Hepatocyte (in vitro differentiated cells): ENCODE measurements at places on chromosomes 16 and 17.

- DNase-seq = no peak
Measured at GRCh38 chr16:79668502-79668901, 68.0 kb upstream of the MAF start.

GRCh38 chr16:69093974-69094373 is 11.5 kb upstream of the HAS3 start:
- no peak for DNase-seq

- DNase-seq = peak; percentile 37
Measured at GRCh38 chr16:69188716-69189115, 1.8 kb downstream of the SNTB2 start.

GRCh38 chr16:54096607-54097006 is 190.0 kb downstream of the IRX3 start:
- no peak for DNase-seq

- no peak for DNase-seq
Measured at GRCh38 chr17:13941781-13942180, 127.5 kb upstream of the COX10 start.

- peak; percentile 88 for DNase-seq
Measured at GRCh38 chr16:89505204-89506112, 2.7 kb upstream of the SPG7 start.

DNA sequence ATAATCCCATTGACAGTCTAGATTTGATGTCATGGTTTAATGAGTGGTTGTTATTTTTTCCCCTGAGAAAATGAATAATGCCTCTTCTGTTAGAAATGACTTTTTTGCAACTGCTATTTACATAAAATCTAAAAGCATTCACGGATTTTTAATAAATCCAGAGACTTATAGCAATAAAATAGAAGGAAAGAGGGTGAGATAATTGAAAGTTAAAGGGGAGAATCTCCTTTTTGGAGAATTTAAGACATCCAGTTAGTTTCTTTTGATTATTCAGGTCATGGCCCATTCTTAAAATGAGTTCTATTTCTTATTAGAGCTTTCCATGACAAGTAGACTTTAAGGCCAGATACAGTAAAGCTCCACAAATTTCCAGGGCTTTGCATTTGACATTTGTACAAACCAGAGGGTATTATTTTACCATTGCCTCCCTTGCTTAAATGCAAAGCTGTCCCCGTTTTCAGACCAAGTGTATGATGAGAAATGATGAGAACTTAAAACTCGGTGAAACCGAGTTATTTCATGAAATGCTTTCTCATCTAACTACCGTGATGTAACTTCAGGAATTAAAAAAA is 789.0 kb upstream of the SOX9 start:
- no peak for DNase-seq

DNA sequence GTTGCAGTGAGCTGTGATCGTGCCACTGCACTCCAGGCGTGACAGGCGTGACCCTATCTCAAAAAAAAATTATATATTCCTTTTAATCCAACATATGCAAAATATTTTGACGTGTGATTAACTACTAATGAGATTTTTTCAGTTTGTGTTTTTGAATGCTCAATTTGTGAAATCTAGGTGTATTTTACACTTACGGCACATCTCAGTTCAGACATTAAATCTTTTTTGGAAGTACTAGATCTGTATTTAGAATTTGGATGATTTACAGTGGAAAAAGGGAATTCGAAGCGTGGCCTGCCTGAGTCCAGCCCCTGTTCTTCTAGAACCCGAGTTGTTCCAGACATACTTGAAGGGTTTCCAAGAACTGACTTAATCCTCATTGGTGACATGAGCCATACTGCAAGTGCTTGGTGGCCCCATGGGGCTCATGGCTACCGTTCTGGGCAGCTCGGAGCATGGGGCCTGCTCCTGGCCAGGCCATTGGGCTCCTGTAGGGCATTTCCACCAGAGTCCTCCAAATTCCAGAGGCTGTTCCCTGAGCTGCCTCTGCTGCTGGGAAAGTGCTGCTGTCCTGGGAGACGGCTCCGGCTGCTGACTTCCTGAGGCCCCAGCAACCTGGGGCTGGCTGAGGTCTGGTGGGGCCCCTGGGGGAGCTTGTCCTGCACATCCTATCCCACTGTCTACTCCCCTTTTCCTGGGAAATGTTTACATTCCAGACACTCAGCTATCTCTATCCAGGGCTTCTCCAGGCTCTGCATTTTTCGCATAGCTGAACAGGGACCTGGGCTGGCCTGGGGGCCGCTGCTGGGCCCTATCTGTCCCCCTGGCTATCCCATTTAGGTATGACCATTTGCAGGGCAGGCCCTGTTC is 27.2 kb downstream of the LLGL2 start:
- peak; percentile 50 for DNase-seq

DNA sequence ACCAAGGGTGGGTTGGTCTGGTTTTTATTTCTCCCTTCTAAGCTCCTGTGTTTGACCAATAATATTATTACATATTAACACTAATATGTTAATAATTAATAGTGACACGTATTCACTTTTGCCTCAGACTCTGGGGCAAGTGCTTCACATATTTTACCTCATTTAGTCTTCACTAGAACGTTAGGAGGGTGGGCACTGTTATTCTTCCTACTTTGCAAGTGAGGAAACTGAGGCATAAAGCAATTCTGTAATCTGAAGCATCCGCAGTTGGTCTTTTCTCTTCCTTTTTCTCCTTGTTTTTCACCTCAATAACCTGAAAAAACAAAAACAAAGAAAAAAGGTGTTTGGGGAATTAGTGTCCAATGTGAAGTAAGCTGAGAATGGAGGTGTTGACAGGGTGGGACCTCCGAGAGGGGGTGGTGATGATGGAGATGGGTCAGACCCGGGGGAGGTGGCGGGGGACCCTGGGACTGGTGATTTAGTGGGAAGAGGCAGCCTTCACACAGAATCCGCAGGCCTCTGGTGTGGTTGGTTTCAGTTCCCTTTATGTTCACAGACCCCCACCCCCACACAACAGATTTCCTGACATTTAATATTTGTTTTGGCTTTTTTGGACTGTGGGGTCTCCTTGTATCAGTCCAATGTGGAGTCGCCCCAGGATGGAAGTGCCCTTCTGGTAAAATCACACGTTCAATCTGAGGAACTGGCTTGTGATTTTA is 3.7 kb downstream of the CDH1 start:
- DNase-seq = no peak

- DNase-seq = peak; percentile 19
Measured at GRCh38 chr16:57175896-57176295, 9.9 kb downstream of the PSME3IP1 start.

GRCh38 chr17:35341411-35341992 is 31.9 kb downstream of the SLFN11 start:
- no peak for DNase-seq

DNA sequence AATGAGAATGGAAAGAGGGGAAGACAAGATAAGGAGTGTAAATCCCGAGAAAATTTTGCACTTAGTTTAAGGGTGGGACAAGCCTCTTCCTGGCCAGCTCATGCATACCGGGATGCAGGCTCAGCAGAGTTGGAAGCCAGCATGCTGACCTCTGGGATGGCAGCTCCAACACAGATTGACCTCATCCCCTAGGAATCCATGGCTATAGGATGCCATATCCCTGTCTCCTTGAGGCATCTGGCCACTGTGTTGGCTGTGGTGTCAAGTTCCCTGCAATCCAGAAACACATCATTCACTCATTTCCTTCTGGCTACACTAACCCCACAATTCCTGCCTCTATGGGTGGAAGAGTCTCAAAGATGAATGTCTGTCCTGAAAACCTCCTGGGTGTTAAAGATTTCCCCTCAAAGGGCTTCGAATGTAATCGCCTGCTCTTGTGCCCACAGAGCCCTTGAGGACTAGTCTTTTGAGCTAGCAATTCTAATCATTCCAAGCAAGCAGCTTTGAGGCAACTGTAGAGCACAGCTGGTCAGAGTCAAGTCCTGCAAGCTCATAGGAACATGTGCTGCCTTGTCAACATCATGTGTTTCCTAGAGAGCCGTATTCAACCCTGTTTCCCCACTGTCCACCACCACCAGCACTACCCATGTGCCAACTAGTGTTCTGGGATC is 141.4 kb downstream of the PMP22 start:
- DNase-seq = no peak

- DNase-seq = peak; percentile 80
Measured at GRCh38 chr17:27323538-27324215, 29.8 kb downstream of the WSB1 start.

- peak; percentile 77 for DNase-seq
Measured at GRCh38 chr17:28643983-28644786, 773 bp downstream of the BLTP2 start.

GRCh38 chr16:24977678-24978075 is 37.5 kb downstream of the ARHGAP17 start:
- no peak for DNase-seq

- no peak for DNase-seq
Measured at GRCh38 chr17:80154166-80154565, 7.2 kb upstream of the EIF4A3 start.

DNA sequence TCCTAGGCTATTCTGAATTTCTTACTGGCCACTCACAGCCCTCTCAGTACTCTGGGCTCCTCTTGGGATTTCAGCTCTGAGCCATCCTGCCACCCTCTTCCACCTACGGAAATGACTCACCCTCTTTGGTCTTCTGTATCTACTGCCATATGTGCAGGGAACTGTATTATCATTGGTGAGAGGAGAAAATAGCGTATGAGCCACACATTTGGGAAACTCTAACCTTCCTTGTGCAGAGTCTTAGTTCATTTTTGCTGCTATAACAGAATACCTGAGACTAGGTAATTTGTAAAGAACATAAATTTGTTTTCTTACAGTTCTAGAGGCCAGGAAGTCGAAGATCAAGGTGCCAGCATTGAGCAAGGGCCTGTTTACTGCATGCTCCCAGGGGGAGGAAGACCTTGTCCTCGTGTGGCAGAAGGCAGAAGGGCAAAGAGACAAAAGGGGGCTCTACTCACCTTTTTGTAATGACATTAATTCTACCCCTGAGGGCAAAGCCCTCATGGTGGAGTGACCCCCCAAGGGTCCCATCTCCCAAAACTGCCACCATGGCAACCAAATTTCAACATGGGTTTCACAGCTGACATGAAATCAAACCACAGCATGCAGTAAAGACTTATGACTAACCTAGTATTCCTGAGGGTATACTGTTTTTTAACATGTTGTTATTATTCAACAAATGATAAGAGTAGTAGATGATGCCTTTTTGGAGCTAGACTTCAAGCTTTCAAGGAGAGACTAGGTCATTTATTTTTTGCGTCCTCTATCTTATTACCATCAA is 191.8 kb downstream of the PRKCA start:
- no peak for DNase-seq

- DNase-seq = no peak
Measured at GRCh38 chr16:79500286-79500685, 100.3 kb downstream of the MAF start.

GRCh38 chr16:13070268-13070667 is 168.9 kb downstream of the SHISA9 start:
- DNase-seq = no peak
